NCI-H1436 treated with DMSO at 0.1 percent for 48 hours (cell line): ENCODE measurements at places on chromosomes 11 and 22.

DNA sequence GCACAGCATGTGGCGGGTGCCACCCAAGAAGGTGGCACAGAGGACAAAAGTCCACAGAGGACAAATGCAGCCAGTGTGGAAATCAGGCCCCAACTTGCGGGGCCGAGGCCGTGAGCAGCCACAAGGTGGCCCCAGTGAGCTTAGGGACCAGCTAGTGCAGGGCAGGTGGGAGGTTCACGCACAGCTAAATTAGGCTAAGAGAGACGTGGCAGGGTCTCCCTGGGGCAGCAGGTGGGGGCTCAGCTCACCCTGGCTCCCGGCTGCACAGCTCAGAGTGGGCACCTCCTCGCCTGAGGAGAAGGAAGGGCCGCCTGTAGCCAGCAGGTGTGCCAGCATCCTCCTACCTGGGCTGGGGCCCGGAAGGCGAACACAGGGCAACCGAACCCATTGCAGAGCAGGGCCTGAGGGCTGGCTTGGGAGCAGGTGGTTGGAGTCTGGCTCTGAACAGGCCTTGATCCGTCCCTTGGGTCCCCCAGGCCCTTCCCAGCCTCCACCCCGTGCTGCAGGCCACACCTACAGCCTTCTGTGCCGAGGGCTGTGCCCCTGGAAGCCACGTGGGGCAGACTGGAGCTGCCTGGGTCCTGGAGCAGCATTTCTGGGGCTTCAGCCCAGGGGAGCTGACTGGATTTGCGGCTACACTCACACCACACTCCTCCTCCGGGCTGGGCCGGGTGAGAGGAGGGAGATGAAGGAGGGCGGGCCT lies 26.1 kb upstream of the CELSR1 start:
- DNase-seq: peak; percentile 83

- DNase-seq: no peak
These were observed 4.9 kb upstream of the CNTN5 start for GRCh38 chr11:99015634-99016454.

DNA sequence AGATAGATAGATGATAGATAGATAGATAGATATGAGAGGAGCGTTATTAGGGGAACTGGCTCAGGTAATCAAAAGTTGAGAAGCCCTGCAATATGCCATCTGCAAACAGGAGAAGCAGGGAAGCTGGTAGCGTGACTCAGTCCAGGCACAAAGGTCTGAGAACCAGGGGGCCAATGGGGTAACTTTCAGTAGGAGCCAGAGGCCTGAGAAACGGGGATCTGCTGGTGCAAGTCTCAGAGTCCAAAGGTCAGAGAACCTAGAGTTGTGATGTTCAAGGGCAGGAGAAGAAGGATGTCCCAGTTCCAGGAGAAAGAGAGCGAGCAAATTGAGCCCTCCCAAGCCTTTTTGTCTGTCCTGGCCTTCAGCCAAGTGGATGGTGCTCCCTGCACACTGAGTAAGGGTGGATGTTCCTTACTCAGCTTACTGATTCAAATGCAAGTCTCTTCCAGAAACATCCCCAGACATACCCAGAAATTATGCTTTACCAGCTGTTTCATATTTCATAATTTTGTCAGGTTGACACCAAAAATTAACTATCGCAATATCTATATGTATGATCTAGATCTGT lies 87.8 kb upstream of the SLC22A12 start:
- DNase-seq: no peak

DNA sequence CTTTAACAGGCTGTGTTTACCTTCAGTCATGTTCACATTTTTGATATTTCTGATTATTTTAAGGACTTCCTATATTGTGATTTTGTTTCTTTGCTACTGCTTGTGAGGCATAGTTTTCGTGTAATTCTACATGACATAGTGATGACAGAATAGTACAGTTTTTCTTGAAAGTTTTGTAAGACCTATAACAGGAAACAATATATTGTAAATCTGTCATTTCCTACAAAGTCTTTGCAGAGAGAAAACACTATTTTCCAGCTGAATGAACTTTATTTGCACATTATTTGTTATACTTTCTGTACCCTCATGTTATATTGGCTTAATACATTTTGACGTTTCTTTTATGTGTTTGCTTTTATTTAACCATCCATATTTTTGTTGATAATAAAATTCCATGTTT lies 191.1 kb downstream of the TMEM135 start:
- no peak for DNase-seq

GRCh38 chr11:121446752-121447156 lies 5.4 kb upstream of the SORL1 start:
- no peak for DNase-seq

- DNase-seq: no peak
These were observed 3.5 kb upstream of the ACAT1 start for GRCh38 chr11:108117746-108118371.

DNA sequence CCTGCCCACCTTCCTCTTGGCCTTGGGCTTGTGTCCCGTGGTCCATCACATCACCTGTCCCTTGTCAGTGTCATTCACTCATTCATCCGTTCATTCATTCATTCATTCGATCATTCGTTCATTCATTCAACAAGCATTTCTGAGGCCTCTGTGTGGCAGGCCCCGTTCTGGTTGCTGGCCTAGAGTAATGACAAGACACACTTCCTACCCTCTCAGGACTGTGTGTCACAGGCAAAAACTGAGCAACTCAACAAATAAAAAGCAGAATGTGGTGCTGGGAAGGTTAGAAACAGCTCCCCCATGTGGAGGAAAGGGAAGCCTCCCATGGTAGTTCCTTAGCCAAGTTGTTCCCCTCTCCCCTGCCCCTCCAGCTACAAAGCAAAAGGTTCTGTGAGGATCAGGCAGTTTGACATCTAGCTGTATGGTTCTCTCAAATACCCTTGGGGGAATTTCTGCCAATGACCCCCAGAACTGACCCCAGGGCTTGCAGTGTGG lies 1.6 kb upstream of the OMP start:
- DNase-seq: no peak

- no peak for DNase-seq
These were observed 18.7 kb upstream of the JHY start for GRCh38 chr11:122863704-122864326.

DNA sequence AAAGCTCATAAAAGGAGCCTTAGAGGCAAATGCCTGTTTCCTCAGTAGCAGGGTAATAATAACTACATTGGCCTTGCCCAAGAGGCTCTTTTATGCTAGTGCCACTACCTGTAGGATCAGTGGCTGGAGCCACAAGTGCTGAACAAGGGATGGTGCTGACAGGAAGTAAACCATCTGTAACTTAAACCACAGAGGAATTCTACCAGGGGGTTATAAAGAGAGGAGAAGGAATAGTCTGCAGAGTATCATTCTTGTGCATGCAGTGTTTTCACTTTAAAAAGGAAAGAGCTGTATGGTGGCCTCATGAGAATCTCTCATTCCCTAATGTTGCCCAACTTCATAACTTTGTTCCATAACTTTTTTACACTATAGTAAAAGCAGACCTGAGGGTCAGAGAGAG lies 168.1 kb downstream of the DBX1 start:
- no peak for DNase-seq

- DNase-seq: no peak
These were observed 3.8 kb upstream of the ADORA2A start for GRCh38 chr22:24423519-24424000.

GRCh38 chr11:134060316-134060715 lies 8.6 kb upstream of the JAM3 start:
- DNase-seq: no peak

- DNase-seq: no peak
These were observed 18.0 kb downstream of the PTDSS2 start for GRCh38 chr11:468036-468435.

DNA sequence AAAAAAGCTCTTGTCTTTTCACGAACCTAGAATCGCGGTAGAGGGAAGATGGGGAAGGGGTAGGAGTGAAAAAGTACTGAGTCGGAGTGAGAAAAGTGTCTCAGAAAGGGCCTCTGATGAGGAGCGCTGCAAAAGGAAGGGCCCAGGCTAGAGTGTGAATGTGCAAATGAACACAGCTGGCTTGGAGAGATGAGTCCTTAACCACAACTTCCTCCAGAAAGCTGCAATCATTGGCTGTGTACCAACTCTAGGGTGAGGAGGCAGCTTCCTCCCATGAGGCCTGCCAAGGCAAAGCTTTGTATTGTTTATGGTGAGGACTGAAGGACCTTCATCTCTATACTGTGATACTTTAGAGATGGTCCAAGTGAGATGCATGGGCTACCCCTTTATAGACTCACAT lies 566.9 kb upstream of the ANO5 start:
- DNase-seq: peak; percentile 1

DNA sequence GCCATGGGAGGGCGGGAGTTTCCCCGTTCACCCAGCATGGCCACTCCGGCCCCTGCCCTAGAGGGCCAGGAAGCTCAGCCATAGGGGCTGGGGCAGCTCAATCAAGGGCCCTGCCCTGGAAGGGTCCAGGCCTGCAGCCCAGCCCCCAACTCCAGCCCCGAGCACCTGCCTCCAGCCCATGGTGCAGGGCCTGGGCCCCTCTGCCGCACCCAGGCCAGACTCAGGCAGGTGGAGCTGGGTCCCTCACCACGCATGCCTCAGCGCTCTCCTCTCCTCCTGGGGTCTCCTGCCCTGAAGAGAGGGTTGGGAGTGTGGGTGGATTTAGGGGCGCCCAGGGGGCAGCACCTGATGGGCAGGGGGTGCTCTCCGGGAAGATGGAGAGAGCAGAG lies 13.1 kb downstream of the MLC1 start:
- DNase-seq: no peak

DNA sequence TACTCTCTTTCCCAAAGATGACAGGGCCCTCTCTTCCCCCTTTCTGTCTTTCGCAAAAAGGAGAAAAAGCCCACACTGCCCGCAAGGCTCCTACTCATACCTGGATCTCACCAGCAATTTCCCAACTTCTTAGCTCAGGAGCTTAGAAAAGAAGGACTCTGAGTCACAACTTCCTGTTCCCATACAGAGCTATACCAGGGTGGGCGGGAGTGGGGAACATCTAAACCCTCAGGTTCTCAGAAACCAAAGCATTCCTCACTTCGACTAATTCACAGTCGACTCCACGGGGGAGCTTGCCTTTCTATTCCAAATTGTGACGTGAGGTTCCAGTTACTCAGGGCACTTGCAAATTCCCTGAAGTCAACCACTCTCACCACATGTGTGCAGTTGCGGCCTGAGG lies 61.9 kb downstream of the MTNR1B start:
- DNase-seq: no peak

GRCh38 chr22:28147401-28147800 lies 228.3 kb upstream of the PITPNB start:
- DNase-seq: no peak

DNA sequence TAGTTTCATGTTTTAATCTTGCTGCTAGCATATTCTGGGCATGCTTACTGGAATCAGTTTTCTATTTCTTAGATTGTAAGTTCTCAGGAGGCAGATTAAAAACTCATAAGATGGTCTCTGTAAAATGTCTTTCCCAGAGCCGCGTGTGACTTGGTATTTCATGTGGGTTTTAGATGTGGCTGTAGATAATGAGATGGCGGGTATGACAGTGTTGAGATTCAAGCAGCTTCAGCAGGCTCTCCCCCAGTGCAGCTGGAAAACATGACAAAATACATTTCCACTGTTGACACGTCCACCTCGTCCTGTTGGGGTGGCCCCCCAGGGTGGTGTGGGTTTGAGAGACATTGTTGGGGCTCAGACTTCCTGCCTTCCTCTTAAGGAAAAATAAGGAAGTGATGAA lies 106.8 kb downstream of the KIRREL3 start:
- no peak for DNase-seq

DNA sequence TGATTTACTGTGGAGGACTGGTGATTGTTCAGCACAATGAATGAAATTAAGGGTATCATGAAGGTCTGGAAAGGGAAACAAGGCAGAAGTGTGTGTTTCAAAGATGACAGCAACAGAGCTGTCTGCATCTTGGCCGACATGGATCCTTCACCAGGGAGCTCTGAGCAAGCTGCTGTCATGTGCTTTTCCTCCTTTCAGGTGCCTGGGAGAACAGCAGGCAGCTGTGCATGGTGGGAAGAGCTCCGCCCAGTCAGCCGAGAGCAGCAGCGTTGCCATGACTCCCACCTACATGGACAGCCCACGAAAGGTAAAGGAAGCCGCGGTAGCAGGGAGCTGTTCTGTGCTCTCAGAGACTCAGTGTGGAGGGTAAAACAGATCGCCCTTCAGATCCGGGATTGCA lies 87.1 kb upstream of the YWHAH start:
- DNase-seq: no peak

DNA sequence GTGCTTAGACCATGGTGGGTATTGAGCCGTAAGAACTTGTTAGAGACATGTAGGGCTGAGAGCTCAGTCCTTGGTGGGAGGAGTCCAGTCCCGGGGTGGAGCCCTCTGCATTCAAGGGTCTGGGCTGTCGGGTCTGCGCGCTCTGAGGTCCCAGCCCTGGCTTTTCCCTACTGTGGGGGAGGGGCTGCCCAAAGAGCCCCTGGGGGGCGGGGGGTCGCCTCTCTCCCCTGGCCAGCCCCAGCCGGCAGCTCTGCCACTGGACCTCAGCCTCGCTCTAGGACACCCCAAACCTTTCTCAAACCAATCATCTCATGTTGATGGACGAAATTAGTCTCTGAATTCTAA lies 1006.4 kb downstream of the BRD1 start:
- no peak for DNase-seq

GRCh38 chr11:129612447-129612961 lies 203.1 kb upstream of the TMEM45B start:
- no peak for DNase-seq

GRCh38 chr11:33358150-33358831 lies 101.1 kb downstream of the HIPK3 start:
- no peak for DNase-seq

GRCh38 chr11:41256041-41256440 lies 203.4 kb downstream of the LRRC4C start:
- no peak for DNase-seq

DNA sequence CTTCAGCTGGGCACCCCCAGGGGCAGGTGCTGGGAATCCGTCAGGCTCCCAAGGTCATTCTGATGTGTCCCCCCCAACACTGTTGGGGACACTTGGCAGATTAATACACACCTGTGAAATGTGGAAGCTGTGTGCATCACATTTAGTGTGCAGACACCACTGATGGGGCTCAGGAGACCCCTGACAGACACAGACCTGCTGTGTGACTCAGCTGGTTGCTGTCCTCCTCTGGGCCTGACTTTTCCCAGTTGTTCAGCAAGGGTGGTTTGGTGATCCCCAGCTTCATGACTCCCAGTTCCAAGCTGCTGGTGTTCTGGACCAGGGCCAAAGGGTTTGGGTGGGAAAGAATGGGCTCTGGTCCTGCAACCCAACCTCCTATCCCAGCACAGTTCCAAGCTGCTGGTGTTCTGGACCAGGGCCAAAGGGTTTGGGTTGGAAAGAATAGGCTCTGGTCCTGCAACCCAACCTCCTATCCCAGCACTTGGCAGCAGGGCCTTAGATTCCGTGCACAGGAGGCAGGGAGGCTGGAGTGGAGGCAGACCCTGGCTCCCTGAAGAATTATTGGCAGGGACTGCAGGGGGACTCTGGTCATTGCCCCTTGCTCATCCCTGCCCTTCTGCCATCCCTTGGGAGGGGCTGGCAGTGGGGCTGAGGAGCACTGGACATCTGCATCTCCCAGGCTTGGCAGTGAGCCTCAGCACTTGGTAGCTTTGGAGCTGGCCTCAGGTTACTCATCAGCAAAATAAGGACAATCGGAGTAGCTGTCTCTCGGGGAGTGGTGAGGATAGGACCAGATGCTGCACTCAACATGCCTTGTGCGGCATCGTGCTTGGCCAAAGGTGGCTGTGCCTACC lies 8.4 kb upstream of the OMP start:
- DNase-seq: no peak

- no peak for DNase-seq
These were observed 31.8 kb downstream of the TMPRSS5 start for GRCh38 chr11:113674397-113674685.
